CD4-positive, alpha-beta memory T cell (primary cell): ENCODE measurements at places on chromosomes 5 and 9.

DNA sequence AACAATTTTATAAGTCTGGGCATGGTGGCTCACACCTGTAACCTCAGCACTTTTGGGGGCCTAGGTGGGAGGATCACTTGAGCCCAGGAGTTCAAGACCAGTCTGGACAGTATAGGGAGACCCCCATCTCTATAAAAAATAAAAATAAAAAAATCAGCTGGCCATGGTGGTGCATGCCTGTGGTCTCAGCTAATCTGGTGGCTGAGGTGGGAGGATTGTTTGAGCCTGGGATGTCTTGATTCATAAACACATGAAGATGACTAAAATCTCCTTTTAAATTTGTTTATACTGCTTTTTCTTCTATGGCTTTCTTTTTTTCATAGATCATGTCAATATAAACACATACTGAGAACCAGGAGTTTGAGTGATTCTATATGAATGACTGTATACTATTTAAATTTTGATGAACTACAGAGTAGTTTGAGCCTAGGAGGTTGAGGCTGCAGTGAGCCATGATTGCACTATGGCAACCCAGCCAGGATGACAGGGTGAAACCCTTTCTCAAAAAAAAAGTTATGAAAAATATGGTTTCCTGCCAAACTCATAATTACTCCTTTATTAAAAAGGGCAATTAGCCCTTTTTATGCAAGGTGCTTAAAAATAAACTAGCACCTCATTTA, 14.2 kb downstream of the RIC1 start:
- no peaks in the 10 kb centered on the region for H3K27me3 ChIP-seq
- H3K27ac ChIP-seq = no peak overlapping the region
- no peaks in the 10 kb centered on the region for H3K36me3 ChIP-seq
- no peak for DNase-seq

- no peaks in the 10 kb centered on the region for H3K36me3 ChIP-seq
- H3K27me3 ChIP-seq = no peaks in the 10 kb centered on the region
- no peak overlapping the region for H3K27ac ChIP-seq
- no peak overlapping the region for H3K4me3 ChIP-seq
- DNase-seq = no peak
- H3K4me1 ChIP-seq = no peaks in the 10 kb centered on the region
Observed at GRCh38 chr9:130383979-130384676, 60.6 kb upstream of the ASS1 start.

GRCh38 chr5:55973296-55973695, 21.5 kb downstream of the IL6ST start:
- peaks cover 22% of the 10 kb centered on the region for H3K36me3 ChIP-seq
- H3K27me3 ChIP-seq = no peaks in the 10 kb centered on the region
- no peak for DNase-seq
- no peak overlapping the region for H3K27ac ChIP-seq
- H3K4me3 ChIP-seq = no peak overlapping the region

DNA sequence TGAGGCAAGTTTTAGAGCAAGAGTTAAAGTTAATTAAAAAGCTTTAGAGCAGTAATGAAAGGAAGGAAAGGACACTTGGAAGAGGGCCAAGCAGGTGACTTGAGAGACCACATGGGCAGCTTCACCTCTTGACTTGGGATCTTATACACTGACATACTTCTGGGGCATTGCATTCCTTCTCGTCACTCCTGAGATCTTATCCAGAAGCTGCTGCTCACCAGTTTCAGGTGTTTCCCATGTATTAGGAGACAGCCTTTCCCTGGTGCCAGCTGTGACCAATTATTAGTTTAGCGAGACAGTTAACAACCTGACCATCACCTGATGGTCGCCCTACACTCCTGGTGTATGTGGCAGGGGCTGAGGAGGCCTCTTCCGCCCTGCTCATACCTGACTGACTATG, 382.1 kb downstream of the KDM4C start:
- DNase-seq = no peak
- no peaks in the 10 kb centered on the region for H3K4me1 ChIP-seq
- H3K36me3 ChIP-seq = no peaks in the 10 kb centered on the region
- H3K27ac ChIP-seq = no peak overlapping the region
- no peaks in the 10 kb centered on the region for H3K27me3 ChIP-seq

DNA sequence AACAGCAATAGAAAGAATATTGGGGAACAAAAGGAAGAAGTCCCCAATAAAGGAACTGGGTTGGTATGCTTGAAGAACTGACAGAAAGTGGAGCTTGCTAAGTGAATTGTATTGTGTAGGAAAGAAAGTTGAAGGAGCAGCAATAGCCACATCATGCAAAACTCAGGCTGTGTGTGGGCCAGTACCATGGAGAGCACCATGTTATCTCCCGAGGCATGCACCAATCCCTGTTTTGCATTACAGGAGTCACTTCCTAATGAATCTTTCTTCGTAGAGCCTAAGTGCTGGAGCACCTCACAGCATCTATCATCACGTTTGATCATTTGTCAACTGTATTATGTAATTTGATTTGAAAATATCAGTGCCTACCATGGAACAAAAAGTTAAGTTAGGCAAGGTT, 137.7 kb upstream of the NMUR2 start:
- no peaks in the 10 kb centered on the region for H3K4me1 ChIP-seq
- no peaks in the 10 kb centered on the region for H3K27me3 ChIP-seq
- no peak for DNase-seq
- H3K4me3 ChIP-seq = no peak overlapping the region
- no peaks in the 10 kb centered on the region for H3K36me3 ChIP-seq
- no peak overlapping the region for H3K27ac ChIP-seq

DNA sequence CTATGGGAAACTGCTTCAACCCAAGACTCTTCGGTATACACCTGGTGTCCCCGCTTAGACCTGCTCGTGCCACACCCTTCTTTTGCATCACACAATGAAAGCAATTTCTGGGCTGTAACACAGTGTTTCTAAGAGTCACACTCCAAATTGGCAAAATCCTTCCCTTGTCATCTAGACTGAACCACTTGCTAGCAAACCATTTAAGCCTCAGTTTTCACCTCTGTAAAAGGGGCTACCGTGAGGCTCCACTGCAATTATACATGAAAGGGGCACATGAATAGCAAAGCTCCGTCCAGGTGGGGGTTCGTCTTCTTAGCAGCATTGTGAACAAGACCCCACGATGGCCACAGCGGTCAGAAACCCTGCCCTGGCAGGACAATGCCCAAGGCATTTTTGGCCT, 166.8 kb downstream of the PAX5 start:
- no peak for DNase-seq
- H3K27me3 ChIP-seq = no peaks in the 10 kb centered on the region
- H3K4me3 ChIP-seq = no peak overlapping the region
- H3K27ac ChIP-seq = no peak overlapping the region

GRCh38 chr9:111983484-111983908, 86.9 kb downstream of the UGCG start:
- DNase-seq = no peak
- peaks cover 28% of the 10 kb centered on the region for H3K4me1 ChIP-seq
- H3K27me3 ChIP-seq = no peaks in the 10 kb centered on the region

DNA sequence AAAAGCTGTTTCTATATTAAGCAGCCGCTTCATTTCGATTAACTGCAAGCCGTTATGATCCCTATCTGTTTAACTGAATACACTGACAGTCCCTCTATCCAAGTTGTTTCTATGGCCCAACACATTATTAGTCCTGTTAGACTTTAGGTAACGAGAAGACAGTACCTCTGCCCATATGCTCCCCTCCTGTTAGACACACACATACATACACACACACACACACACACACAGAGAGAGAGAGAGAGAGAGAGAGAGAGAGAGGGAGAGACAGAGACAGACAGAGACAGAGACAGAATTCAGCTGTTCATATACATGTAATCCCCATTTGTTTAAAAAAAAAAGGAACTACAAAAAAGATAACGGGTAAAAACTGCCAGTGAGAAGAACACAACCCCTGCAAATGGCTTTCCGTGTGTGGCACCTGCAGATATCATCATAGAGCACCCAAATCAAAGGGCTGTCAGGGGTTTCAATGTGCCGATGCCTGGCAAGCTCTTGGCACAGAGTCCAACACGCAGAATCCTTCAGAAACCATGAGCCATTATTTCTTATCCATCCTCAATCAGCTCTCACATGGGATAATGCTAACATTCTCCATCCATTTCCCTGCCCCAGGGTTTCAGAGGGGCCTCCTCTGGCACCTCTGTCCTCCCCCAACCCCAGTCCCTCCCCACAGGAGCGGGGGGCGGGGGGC, 144.0 kb downstream of the MYO10 start:
- no peak overlapping the region for H3K4me3 ChIP-seq
- no peaks in the 10 kb centered on the region for H3K4me1 ChIP-seq
- no peaks in the 10 kb centered on the region for H3K36me3 ChIP-seq
- H3K27me3 ChIP-seq = no peaks in the 10 kb centered on the region

- H3K36me3 ChIP-seq = no peaks in the 10 kb centered on the region
- peaks cover 5% of the 10 kb centered on the region for H3K4me1 ChIP-seq
- no peak overlapping the region for H3K4me3 ChIP-seq
- peaks cover 15% of the 10 kb centered on the region for H3K27me3 ChIP-seq
- H3K27ac ChIP-seq = no peak overlapping the region
Observed at GRCh38 chr9:33750307-33750838, 45.0 kb upstream of the PRSS3 start.

GRCh38 chr9:121735793-121736770, 84.6 kb downstream of the DAB2IP start:
- no peak overlapping the region for H3K27ac ChIP-seq
- H3K4me1 ChIP-seq = no peaks in the 10 kb centered on the region
- H3K27me3 ChIP-seq = no peaks in the 10 kb centered on the region
- no peak overlapping the region for H3K4me3 ChIP-seq
